ENCODE measurements at places on chromosomes 5 and 9.

DNA sequence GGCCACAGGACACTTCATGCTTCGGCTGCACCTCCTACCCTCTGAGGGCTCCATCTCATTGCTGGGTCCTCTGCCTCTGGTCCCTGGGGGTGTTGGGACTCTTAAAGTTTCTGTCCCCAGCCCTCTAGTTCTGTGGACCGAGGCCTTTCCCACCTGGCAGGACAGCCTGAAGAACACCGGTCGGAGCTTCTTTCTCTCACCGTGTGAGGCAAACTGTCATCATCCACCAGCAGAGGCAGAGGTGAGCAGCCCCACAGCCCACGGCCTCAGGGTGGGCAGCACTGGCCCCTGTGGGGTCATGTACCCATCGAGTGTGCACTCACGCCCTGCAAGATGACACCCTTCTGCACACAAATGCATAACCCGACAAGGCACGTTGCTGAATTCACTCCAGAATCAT, 49.9 kb downstream of the IRX2 start:
- DNase-seq: no peak

DNA sequence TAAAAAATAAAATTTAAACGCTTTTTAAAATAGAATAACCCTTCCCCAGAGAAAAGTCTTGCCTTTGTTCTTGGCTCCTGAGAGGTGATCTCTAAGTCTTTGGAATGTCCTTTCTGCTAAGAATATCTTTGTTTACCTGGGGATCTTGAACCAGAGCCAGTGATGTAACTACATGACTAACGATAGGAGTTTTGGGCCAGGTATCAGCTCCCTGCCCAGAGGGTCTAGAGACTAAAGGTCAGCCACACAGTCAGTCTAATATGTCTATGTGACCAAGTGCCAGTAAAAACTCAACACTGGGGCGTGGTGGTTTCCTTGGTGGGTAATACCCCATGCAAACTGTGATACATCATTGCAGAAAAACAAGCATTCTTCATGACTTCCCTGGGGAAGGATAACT, 1351.9 kb upstream of the C9orf72 start:
- DNase-seq: no peak

GRCh38 chr5:87877495-87877894, 391.1 kb downstream of the TMEM161B start:
- DNase-seq: no peak

GRCh38 chr5:112931473-112931872, 9.4 kb upstream of the REEP5 start:
- no peak for DNase-seq

DNA sequence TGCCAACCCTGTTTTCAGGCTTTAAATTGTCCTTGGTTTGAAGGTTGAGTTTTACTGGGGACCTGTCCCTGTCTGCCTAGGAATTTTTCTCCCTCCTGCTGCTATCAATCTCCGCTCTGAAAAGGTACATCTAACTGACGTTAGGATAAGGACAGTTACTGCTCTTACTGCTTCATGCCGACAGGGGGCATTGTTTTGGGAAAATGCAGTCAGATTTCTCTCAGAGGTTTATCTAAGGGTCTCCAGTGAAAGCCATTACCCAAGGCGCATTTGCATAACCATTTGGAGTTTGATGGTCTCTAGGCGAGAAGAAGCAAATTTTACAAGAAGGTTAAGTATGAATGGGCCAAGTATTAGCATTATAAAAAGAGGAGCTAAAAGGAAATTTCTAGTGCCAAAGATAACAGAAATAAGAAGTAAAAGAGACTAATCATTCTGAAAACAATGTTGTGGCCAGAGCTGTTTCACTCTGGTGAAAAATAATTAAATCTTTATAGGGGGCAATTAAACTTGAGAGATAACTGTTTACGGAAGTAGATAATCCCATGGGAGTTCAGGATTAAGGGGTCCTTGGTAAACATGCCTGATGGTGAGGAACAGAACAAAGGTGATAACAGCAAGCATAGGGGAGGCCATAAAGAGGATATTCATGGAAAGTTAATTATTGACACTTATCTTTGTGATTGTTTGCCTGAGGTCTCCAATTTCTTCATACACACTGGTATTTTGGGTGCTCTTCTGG, 605.0 kb downstream of the MTRR start:
- no peak for DNase-seq

DNA sequence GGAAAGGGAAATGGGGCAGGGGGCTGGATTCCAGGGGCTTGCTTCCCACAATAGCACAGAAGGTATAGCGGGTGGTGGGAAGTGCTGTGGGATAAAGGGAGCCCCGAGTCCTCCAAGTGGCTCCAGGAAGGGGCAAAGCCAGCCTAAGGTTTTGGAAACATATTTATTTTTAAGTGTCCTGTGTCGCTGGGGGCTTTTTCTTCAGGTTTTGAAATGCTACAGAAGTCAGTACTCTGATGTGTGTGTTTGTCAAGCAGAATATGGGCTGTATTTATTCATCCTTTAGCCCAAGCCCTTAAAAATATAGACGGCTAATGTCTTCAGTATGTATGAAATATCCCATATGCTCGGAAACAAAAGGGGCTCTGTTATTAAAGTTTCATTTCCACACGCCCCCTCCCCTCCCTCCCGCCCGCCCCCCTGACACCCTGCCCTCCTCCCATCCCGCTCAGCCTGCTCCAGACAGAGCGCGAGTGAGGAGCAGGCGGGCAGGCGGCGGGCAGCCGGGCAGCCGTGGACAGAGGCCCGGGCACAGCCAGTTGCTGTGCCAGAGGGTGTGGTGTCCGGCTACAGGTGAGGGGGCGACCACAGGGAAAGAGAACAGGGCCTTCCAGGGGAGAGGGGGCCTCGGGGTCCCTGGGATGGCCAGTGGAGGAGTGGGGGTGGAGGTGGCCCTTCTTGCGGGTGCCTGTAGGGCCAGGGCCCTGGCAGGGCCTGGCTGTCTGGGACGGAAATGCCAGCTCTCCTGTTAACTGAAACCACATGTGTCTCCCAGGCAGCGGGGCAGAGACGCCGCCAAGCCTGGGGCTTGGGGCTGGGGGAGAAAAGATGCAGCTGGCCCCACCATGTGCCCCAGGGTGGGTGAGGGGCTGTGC, 39.6 kb upstream of the SYNPO start:
- no peak for DNase-seq

GRCh38 chr9:84471816-84472215, 131.3 kb upstream of the SLC28A3 start:
- no peak for DNase-seq

GRCh38 chr5:17079562-17079961, 137.9 kb upstream of the BASP1 start:
- no peak for DNase-seq

DNA sequence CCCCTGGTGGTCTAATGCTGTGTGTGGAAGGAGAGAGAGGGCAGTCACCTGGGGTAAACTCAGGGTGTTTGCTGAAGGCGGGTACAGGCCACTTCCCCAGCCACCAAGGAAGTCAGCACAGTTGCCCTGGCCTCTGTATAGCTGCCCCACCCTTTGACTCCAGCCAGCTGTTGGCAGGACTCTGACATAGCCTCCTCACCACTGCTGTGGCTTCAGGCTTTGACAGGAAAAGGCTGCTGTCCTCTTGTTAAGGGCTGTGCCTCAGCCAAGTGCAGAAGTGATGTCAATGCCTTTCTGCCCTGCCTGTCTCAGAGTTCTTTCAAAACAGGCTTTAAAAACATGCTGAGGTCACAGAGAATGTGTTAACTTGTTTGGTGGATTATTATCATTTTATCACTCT, 487.2 kb upstream of the KLF4 start:
- DNase-seq: no peak

GRCh38 chr5:89283728-89284493, 400.9 kb upstream of the MEF2C start:
- DNase-seq: no peak

DNA sequence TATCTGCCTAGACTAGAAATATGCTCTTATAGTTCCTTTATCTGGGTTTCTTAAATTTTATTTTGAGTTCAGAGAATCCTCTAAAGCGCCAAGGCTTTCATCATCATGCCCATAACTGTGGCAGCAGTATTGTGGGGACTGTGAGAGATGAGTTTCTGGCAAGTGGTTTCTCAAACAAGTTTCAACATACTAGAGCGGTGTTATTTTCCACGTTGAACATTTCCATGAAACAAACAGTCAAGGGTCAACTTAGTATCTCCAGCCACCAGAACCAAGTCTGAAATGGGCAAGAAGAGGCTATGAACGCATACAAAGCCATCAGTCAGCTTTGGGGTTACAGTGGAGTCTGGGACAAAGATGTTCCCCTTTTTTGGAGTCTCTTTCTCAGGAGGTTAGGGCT, 40.3 kb downstream of the SERINC5 start:
- DNase-seq: no peak

DNA sequence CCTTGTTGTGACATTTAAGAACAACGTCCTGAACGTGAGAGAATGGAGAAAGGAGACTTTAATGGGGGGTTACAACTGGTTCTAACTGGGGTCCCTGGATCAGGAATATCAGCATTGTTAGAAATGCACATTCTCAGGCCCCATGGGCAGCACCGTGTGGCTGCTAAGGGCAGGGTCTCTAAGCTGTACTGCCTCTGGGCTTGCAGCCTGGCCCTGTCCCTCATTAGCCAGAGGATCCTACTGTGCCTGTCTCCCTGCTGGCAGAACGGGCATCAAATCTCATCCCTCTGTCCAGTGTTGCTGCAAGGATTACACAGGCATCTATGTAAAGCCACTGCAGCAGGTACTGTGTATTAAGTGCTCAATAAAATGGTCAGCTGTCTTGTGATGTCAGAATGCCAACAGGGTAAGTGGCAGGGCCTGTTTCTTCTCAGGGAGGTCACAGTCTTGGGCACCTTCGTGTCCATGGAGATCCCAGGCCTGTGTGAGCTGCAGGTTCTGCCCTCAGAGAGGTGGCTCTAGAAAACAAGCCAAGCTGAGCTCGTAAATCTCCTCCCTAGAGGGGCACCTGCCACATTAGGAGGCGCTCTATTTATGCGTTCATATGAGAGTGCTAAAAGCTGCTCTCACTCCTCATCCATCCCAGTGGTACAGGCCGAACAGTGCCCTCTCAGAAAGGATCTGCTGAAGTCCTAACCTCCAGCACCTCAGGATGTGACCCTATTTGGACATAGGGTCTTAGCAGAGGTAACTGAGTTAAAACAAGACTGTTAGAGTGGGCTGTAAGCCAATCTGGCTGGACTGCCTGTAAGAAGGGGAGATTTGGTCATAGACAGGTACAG, 210.5 kb downstream of the GADD45G start:
- no peak for DNase-seq

DNA sequence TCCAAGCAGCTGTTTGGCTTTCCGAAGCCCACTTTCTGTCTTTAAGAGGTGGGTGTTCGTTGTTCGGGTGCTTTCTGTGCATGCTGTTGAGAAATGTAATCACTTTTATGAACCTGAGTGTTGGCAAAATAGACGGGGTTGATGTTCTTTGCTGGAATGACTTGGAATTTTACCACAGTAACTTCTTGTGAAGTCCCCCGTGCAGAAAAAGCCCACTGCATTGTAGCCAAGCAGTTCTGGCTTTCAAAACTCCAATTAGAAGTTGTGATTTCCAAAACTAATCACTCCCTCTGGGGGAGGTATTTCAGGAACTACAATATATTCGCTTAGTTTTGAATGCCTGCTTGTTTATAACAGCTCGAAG, 111.1 kb downstream of the PAM start:
- no peak for DNase-seq

- DNase-seq: no peak
These were observed 158.7 kb downstream of the TMEM167A start for GRCh38 chr5:82918311-82919031.

GRCh38 chr5:9013147-9013546, 532.7 kb downstream of the SEMA5A start:
- DNase-seq: no peak

GRCh38 chr5:8905021-8905420, 640.9 kb downstream of the SEMA5A start:
- DNase-seq: peak; percentile 82

- DNase-seq: peak; percentile 76
These were observed 28.3 kb downstream of the CCDC69 start for GRCh38 chr5:151195622-151196021.

- no peak for DNase-seq
These were observed 6.8 kb upstream of the PAEP start for GRCh38 chr9:135554718-135555117.

- no peak for DNase-seq
These were observed 6.5 kb downstream of the SLC35A4 start for GRCh38 chr5:140571105-140571504.

DNA sequence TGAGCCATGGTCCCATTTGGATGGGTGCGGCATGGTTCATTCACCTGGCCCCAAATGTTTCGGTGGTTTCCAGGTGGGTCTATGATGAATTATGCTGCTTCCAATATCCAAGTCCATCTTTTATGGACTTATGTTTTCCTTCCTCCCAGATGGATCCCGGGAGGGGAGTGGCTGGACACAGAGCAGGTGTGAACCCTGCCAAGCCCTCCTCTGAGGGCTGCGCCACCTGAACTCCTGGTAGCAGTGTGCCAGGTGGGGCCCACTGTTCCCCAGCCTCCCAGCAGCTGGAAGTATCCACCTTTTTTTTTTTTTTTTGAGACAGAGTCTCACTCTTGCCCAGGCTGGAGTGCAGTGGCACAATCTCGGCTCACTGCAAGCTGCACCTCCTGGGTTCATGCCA, 42.9 kb downstream of the WNK2 start:
- no peak for DNase-seq

DNA sequence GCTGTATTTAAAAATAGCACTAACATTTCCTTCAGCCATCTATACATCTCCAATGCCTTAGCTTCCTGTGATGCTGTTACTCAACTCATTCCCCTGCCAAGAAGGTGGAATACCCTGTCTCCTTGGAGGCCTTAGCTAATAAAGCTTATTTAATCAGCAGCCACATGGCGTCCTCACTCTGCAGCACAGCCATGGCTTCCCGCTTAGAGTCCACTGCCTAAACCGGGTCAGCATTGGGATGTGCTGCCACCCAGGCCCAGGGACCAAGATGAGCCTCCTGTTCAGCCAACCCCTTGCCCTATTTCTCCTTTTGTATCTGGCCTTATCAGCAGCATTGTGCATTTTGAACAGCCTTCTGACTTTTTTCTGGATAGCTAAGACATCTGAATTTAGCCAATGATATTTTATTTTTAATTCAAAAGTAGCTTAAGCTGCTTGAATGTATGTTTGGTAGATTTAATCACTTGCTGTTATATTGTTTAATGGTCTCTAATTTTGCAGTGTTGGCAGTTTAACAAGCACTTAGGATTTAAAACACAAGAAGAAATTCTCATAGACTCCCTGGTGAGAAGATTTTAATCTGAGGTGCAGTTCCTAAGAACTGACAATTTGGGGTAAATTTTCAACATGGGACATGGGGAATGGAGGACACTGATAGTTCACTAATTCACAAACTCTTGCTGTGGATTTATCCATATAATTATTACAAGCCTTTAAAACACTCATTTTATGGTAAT, 113.0 kb downstream of the RPS23 start:
- DNase-seq: peak; percentile 70

DNA sequence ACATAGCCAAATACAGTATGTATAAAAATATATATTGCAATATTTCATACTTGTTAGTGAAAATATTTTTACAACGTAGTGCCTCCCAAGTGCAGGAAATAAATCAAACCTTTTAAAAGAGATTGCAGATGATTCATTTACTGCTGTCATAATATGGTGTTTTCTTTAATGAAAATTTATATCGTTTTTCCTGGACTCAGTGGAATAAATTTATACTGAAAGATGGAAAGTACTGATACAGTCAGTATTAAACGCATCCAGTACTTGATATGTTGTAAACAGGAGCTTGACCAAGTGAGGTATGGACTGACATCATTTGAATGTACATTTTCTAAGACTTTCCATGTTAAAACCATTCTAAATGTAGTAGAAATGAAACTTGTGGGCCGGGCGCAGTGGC, 143.4 kb upstream of the ZNF608 start:
- DNase-seq: no peak

- no peak for DNase-seq
These were observed 62.7 kb downstream of the ST8SIA4 start for GRCh38 chr5:100840370-100840769.

Measured in fibroblast of the conjunctiva (primary cell).